LoVo (cell line): ENCODE measurements at places on chromosomes 4 and X.
A peak's percentile ranks its signal among the peaks of the same experiment; 100 is the strongest.

DNA sequence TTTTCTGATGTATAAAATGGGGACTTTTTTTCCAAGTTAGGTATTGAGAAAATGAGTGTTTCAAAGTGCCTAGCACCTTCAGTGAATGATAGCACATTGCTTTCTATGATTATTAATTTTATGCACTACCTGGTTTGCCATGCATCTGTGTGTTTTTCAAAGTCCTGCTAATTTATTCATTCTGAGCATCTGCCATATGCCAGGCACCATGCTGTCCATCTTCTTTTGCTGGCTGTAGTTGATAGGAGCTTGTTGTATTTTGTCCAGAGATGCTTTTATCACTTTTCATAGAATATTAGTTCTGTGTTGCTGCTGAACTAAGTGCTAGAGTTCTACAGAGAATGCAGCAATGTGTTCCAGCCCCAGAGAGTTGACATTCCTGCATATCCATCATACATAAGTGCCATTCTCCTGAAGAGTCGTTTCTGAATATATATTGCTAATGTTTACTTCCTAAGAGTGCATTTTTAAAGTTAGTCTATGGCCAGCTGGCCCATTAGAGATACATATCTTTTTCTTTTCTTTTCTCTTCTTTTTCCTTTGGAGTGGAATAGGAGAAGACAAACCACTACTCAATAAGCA is 49.0 kb upstream of the CLNK start:
- no peak for DNase-seq

DNA sequence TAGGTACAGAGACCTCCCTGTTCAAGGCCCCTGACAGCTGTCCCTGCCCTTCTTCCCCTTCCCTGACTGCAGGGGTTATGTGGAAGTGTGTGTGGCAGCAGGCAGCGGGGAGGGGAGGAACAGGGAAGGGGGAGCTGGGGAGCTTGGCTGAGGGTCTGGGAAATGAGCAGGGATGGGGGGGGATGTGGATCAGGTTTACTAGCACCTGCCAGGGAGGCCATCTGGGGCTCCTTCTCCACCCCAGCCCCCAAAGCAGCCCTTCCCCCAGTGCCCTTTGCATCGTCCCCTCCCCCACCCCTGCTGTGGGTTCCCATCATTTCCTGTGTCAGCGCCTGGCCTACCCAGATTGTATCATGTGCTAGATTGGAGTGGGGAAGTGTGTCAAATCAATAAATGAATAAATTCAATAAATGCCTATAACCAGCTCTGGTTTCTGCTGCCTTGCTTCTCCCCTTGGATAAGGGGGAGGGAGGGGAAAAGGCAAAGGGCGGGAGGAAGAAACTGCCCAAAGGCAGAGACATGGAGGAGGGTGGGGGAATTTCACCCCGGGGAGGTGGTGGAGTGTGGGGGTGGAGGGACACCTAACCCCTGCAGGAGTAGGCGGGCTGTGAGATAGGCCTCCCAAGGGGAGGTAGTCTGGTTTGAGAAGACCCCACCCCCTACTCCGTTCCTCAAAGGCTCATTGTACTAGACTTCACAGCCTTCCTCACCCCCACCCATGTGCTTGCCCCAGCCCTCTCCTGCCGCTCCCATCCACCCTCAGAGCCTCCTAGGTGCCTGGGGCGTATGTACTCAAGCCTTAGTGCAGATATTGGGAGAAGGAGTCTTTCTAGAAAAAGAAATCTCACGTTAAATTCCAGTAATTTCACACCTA is 3.2 kb downstream of the CXorf65 start:
- DNase-seq: no peak

DNA sequence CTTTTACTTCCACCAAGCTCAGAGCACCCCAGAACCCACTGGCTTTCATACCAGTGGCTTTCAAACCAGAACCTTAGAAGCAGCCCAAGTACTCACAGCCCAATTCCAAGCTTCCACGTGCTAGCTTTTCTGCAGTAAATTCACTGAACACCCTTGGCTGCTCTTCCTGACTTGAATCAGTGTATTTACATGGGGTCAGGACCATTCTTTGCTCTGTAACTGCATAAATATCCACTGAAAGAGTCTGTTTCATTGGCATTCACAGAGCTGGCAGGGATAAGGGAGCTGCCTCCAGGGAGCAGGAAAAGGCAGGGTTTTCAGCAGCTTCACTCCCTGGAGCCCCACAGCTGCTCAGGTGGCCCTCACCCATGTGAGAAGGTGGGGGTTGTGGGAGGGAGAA is 43.8 kb downstream of the RAI2 start:
- no peak for DNase-seq

- DNase-seq: no peak
These were observed 107.6 kb upstream of the BANK1 start for GRCh38 chr4:101682946-101683345.

- DNase-seq: no peak
These were observed 868.3 kb downstream of the RAB28 start for GRCh38 chr4:12615822-12616221.

GRCh38 chr4:128600996-128601871 is 208.3 kb upstream of the JADE1 start:
- DNase-seq: peak; percentile 84

DNA sequence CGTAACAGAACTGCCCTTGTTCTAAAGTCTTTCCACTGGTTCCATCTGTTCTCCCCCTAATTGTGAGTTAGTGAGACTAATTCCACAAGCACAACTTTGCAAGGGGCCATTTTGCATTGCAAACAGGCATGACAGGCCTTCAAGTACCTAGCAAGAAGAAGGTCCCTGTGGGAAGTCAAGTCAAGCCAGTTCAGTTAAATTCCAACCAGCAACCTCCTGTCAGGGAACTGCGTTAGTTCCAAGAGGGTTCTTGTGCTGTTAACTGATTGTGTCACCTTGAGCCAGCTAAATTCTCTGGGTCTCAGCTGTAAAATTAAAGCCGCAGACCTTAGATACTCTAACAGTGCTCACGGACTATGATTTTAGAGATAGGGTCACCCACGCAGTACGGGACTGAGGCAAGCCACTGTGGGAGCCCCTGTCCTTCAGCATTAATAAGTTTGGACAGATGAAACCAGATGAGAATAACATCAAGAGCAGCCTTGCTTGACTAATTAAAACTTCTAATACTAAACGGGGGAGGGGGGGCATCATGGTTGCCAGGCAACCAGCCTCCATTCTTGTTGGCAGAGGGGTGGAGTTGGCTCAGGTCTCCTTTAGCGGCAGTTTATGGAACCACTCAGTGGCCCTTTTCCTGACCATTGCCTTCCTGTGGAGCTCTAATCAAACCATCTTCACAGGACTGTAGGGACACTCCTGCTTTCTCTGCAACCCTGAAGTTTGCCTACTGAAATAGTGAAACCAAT is 24.1 kb upstream of the TMEM150C start:
- DNase-seq: no peak

DNA sequence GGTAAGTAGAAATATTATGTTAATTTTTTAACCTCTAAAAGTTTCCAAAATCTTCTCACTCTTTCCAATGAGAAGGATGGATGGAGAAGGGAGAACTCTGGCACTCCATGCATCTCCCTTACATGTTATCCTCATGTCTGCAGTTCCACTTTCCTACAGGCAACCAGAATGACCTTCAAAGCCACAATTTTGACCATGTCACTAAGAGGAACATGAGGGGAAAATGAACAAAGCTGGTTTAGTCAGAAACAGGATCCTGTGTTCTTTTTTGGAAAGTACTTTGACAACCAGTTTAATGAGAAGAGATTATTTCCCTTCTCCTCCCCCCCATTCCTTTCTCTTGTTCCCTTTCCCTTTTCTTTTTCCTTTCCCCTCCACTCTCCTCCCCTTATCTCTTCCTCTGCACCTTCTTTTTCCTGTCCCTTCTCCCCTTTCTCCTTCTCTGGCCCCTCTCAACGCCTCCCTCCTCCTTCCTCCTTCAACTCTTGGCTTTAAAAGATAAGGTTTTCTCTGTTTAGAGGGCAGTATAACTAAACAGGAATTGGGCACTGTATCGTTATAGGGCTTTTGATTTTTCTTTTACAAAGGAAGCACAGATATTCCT is 42.5 kb downstream of the DTHD1 start:
- DNase-seq: no peak

DNA sequence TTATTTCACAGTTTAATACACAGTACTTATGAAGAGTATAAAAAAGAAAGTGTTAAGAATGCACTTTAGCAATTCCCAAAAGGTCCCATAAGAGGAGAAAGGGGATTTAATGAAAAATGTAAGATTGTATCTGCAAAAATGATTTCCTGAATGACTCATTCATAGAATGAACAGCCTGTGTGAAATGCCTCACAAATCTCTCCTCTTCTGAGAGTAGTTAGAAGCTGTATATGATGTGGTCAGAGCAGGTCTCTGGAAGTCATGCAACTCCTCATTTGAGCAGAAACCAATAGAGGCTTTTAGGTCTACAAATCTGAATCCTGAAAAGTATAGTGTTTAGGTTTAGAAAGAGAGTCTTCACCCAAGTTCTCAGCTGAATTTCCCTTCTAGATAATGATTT is 381.3 kb upstream of the INTU start:
- DNase-seq: no peak

DNA sequence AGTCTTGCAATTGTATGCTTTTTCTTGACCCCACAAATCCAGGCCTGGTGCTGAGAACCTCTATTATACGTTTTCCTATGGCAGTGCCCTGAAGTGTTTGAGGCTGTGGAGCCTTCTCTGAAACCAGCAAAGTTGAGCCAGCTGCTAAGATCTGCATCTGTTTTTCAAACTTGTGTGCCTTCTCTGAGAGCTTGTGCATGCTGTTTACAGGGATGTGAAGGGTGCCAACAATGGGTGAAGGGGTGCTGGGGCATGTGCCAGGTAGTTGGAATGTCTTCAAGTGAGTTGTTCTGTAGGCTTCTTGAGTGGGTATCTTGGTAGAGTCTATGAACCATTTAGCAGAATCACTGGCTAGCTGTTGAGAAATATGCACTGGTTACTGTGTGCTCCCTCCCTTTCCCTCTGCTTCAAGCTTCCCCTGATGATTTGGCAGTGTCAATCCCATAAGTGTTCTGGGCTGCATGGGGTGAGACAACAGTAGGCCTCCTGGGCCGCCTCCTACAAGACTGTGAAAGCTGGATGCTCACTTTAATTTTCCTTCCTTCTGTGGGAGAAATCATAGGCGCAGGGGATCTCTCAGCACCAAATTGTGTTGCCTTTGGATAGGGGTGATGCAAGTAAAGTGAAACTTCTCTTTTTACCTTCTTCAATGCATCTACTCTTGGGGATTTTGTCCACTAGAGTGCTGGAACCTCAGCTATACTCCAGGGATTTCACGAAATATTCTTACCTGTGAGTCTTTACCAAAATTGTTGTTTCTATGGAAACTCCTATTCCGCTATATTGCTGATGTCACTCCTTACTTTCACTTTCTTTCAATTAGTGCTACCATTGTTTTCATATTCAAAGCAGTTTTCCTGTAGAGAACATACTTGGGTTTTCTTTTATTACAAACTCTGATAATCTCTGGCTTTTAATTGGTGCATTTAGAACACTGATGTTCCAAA is 30.0 kb downstream of the ITM2A start:
- DNase-seq: no peak

GRCh38 chrX:67893931-67894330 is 350.1 kb downstream of the AR start:
- DNase-seq: no peak

GRCh38 chrX:31649201-31649600 is 577.4 kb upstream of the FTHL17 start:
- no peak for DNase-seq

DNA sequence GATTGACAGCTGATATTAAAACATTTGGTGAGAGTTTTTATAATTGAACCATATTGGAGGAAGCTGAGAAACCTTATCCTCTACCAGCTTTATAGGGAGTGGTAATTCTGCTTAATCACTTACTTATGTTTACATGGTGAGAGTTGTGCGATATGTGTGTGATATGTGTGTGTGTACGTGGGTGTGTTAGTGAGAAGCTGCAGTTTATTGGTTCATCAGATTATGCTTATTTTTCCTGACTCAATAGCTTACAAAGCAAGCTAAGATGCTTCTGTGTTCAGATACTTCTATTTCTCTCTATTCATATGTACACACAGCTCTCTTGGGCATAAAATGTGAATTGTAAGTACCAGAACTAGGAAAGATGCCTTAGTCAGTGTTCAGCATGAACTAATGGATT is 343.7 kb downstream of the GRIA2 start:
- no peak for DNase-seq

GRCh38 chr4:154854362-154854761 is 73.3 kb downstream of the RBM46 start:
- DNase-seq: no peak

DNA sequence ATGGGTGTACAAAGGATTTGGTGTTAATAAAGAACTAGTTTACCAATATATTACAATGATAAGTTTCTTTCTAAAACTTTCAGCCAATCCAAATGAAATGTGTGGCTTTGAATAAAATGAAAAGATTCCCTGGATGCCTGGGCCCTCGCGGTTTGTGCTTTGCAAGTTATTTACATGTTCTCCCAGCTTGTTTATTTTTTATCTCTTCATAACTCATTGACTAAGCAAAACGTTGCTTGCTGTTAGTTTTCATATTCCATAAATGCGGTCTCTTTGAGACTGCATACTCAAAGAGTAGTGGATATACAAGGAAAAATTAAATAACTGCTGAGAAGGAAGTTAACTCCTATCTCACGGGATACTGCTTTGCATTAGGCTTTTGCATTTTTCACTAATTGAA is 26.0 kb downstream of the FHDC1 start:
- no peak for DNase-seq

DNA sequence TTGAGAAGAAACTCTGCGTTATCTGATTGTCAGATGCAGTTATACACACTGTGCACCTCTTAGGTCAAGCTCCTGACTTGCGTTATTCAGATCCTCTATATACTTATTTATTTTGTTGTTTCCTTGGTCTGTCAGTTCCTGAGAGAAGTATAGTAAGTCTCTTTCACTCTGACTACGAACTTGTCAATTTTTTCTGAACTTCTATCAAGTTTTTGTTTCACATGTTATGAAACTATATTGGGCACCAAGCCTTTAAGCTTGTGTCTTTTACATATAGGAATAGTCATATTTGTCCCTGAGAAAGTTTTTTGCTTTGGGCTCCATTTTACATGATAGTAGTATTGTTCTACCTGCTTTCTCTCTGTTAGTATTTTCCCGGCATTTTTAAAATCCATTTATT is 31.7 kb downstream of the ZNF275 start:
- no peak for DNase-seq

DNA sequence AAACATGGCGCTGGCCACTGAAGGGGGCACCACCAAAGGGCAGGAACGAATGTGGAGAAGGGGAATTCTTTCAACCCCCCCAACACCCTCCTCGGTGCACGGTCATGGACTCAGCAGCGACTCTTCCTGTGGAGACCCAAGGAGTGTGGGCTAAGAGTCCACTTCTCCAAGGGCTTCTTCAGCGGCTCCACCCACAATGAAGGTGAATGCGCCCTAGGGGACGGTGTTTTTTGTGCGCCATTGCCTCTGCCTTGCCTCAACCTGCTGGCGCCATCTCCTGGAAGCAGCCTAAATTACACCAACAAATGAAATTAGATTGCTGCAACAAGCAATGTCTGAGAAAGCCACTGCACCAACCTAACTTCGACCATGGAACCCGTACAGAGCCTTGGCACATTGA is 169.2 kb upstream of the MAGEB18 start:
- no peak for DNase-seq

DNA sequence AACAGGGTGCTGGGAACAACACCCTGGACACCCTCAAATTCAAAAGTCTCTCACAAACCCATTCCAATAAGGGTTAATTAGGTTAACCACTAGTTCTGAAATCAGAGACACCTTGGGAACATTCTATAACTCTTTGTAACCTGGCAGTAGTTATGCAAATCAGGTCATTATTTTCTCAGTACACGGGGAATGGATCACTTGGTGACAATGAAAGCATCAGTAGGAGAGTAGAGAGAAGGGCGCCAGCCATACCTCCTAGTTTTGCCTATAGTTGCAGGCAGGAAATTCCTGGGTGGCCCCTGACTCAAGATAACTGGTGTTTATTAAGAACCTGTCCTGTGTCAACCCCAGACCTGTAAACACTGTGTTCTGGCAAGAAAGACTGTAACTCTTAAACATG is 2.5 kb downstream of the CCDC110 start:
- no peak for DNase-seq
